ENCODE measurements at places on chromosomes 1 and 21.

DNA sequence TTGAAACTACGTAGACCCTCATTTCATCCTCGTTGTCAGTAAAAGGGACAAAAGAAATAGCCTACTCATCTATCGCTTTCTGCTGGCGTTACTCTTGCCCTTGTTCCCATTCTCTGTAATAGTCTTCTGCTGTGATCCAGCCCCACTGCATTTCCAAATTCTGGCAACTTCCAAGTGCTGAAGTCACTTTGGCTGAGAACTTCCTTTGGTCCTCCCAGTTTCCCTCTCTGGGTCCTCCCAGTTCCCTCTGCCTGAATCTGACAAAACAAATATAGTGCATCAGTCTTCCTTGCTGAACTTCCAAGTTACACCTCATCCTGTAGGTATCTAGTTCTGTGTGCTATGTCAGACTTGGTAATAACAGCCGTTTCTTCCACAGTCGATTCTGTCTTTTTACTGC, 47.0 kb upstream of the PLA2G4A start:
- DNase-seq: no peak

DNA sequence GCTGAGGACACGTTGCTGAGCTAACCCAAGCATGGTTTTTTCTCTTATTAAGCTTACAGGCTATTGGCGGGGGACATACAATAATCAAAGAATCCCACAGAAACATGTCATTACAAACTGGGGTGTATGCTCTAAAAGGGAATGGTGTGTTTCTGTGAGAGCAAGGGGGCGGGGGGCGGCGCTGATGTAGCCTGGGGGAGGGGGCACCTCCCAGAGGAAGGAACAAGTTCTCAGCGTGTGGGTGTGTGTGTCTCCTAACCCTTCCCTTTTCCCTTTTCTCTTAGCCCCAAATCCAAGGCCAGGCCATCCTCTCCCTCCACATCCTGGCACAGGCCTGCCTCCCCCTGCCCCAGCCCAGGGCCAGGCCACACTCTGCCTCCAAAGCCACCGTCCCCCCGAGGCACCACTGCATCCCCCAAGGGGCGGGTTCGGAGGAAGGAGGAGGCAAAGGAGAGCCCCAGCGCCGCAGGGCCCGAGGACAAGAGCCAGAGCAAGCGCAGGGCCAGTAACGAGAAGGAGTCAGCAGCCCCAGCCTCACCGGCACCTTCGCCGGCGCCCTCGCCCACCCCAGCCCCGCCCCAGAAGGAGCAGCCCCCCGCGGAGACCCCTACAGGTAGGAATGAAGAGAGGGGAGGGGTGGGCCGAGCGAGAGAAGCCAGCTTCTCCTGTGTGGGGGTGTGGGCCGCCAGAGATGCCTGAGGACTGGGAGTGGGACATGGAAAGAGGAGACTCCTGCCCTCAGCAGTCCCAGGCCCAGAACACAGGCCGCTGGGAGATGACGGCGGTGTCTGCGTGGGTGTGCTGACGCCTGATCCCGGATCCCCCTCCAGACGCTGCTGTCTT, 21.9 kb downstream of the MAP7D1 start:
- DNase-seq: no peak

DNA sequence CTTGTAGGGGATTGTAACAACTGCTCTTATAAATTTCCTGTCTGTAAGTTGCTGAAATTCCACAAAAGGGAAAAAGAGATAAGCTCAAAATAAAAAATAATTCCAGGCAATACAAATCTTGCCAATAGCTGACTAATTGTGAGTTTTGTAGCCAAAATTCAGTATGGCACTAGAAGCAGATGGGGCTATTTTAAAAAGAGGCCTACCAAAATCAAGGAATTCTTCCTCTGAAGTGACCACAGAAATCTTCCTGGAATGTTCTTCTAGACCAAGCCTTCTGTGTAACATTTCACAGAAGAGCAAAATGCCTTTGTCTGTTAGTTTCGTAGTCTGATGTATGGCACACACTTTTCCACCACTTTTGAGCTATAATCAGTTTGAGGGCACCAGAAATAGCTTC, 127.6 kb downstream of the CYYR1 start:
- no peak for DNase-seq

GRCh38 chr1:223531742-223532341, 133.7 kb downstream of the CAPN8 start:
- DNase-seq: peak; percentile 8

DNA sequence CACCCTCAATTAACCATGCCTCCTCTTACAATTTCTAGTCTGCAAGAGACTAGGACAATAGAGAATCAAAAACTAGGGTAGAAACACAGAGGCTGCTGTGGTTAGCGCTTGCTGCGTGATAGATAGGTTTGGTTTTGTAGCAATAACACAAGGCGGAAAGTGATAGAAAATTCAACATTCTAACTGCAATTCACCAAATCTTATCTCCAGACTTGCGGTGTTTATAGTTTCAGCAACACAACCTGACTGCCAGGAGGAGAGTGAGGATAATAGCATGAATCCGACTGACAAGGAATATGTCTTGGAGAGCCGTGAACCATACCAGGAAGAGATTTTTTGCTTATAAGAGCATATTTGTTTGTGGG, 30.7 kb upstream of the IFNAR2 start:
- no peak for DNase-seq

GRCh38 chr21:44855572-44855971, 17.9 kb downstream of the PTTG1IP start:
- no peak for DNase-seq

DNA sequence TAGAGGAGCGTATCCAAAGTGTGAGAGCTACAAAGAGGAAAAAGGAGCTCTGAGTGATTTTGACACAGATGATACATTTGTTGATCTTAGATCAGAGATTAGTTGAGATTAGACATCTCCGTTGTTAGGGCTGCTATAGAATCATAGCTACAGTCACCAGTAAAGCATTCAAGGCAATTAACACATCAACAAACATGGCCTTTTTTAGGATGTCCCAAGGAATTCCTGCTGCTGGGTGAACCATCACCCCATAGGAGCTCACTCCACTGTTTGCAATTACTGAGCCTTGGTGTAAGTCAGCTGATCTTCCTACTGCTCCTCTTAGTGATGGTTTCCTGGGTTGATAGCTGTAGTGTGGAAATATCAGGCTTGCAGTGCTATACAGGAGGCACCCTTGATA, 6.7 kb upstream of the RSRP1 start:
- DNase-seq: no peak

DNA sequence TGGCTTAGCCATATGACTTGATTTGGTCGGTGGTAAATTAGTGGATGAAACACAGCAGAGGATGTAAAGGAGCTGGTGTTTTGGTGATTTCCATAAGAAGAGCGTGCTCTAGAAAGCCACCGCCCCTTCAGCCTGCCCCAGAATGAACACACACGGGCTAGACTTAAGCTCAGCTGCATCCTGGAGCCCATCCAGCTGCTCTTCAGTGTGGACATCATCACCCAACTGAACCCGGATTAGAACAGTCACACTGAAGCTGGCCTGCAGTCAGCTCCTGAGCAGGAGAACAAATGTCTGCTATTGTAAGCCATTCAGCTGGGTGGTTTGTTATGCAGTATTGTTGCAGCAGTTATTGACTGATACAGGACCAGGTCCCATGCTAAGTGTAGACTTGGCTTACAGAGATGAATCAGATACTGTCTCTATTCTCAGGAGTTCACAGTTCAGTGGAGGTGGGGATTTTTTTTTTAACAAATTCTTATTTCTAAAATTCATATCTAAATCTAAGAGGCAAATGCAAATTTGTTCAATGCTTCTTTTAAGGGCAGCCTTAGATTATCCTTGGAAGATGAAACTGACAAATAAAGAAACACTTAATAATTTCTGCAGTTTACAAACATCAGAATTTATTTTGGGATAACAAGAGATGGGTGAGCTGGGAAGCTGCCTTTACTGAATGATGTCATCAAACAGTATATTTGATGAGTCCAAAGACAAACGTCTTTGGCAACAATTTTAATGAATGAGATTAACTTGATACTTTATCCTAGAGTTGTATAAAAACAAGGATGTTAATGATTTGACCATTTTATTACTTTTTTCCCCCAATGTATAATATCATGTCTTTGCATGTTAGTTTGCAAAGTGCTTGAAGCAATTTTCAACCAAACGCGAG, 251.2 kb downstream of the TRABD2B start:
- no peak for DNase-seq

GRCh38 chr1:112507921-112508277, 866 bp upstream of the WNT2B start:
- no peak for DNase-seq

DNA sequence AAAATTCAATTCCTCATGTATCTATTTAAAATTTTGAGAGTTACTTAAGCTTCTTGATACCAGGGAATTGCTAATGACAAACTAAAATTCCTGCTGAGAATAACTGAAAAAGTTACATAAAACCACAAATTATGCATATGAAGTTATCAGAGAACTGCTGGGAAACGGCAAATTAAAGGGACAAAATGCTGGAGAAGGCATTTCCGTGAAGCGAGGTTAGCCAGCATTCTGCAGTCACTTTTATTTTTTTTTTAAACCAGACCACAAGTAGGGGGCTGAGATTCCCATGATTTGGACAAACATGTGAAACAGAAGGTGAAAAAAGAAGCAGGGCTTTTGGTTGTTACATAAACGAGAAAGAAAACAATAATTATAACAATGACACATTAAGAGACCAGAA, 737.6 kb upstream of the CHRM3 start:
- no peak for DNase-seq

- DNase-seq: no peak
These were observed 28.7 kb downstream of the IFI44 start for GRCh38 chr1:78678324-78678723.

DNA sequence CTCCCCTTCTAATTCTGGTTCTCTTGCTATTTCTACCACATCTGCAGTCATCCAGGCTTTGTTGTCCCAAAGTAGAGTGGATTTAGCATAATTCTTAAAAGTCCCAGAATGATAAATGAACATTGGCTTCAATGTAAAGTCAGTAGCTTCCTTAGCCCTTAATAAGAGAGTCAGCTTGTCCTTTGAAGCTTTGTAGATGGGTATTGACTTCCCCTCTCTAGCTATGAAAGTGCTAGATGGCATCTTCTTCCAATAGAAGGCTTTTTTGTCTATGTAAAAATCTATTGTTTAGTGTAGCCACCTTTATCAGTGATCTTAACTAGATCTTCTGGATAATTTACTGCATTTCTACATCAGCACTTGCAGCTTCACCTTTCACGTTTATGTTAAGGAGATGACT, 181.4 kb upstream of the B3GALT2 start:
- no peak for DNase-seq

DNA sequence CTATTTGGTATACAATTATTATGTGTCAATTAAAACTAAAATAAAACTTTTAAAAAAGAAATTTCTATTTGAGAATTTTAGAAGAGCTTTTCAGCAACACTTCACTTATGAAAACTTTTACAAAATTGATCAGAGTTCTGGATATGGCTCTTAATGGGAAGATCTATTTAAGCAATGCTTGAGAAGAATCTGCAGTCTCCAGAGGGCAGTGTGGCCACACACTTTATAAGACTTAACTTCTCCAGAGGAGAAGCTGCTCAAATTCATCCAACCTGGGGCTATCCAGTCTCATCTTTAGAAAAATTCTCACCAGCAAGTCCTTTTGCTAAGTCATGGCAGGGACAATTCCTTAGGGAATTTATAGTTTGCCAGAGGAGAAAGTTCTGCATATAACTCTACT, 25.2 kb upstream of the AGO1 start:
- DNase-seq: no peak

DNA sequence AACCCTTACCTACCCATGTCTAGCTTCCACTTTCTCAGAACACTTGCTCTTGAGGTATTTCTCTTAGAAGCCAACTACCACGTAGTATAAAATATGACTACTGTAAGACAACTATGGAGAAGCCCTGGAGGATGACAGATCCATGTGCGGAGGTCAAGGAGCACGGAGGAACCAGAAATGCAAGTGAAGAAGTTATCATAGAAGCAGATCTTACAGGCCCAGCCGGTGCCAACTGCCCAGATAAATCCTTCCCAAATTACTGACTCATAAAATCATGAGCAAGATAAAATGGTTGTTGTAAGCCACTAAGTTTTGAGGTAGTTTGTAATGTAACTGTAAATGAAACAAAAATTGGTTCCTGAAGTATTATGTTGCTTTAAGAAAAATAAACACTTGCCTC, 12.6 kb downstream of the GTF2B start:
- DNase-seq: no peak

- no peak for DNase-seq
These were observed 208.8 kb downstream of the GIPC2 start for GRCh38 chr1:78254517-78254916.

DNA sequence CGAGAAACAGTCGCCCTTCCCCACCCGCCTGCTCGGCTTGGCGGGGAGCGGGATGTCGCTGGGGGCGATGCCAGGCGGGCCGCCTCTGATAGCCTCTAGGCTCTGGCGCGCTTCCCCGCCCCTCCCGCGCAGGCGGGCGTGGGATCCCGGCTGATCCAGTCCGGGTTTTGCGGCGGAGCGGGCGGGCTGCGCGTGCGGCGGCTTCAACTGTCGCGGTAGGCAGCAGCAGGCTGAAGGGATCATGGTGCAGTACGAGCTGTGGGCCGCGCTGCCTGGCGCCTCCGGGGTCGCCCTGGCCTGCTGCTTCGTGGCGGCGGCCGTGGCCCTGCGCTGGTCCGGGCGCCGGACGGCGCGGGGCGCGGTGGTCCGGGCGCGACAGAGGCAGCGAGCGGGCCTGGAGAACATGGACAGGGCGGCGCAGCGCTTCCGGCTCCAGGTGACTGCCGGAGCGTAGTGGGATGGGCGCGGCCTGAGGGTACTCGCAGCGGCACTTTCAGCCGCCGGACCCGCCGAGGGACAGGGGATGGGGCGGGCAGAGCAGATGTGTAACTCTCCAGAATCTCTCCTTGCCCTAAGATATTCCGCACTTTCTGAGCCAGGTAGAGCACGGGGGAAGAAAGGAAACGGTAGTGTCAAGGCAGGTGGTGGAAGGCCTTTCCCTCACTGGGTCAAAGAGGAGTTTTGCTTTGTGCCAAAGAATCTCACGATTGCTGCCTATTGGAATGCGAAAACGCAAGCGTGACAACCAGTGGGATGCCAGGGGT, at the start of gene FAAH:
Gene FAAH (plus strand): TSS at position 210 of the 764 bp plus-strand sequence. CDS start 32 bp downstream, at position 242.
- DNase-seq: peak; percentile 51

DNA sequence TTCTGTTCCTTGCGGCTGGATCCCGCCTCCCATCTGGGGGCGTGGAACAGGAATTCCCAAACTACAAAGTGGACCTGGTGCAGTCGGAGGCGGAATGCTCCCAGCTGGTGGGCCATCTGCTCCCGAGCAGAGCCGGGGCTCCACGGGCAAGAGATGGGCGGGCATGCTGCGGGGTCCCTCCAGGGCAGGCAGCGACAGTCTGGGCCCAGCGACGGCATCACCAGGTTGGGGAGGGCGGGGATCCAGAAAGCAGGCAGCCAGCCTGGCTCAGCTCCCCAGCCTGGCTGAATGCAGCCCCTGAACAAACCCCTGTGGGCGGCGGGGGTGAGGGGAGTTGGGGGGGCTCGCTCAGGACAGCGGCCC, 3.6 kb downstream of the MEGF6 start:
- no peak for DNase-seq

DNA sequence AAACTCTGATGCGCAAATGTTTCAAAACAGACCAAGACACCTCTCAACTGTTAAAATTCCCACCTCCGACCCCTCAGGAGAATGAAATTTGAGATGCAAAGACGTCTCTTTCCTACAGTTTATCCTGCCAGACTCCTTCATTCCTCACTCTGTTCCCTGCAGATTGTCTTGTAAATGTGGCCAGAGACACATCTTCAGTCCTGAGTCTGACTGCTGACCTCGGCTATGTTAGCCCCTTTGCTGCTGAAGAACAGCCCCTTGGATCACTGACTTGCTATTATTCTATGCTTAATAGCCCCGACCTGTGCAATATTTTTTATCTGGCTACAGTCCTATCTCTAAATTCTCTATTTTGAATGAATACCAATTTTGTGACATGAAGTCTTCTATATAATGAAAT, 16.6 kb upstream of the ESRRG start:
- DNase-seq: no peak
